Head of caudate nucleus (tissue), 42 donors: ENCODE measurements at places on chromosomes 4 and X.

GRCh38 chr4:128463006-128463405 is 175.4 kb upstream of the PGRMC2 start:
- no peak for DNase-seq

GRCh38 chrX:37378404-37378803 is 29.2 kb downstream of the PRRG1 start:
- no peak for DNase-seq

GRCh38 chr4:78022517-78022916 is 34.6 kb upstream of the FRAS1 start:
- DNase-seq, result no peak

GRCh38 chrX:73765776-73766430 is 202.9 kb downstream of the CHIC1 start:
- DNase-seq, result no peak

GRCh38 chr4:80202190-80202711 is 4.9 kb downstream of the PRDM8 start:
- DNase-seq, result peak; percentile 81

- no peak for DNase-seq
Observed at GRCh38 chr4:76737180-76737579, 160.8 kb downstream of the SOWAHB start.

DNA sequence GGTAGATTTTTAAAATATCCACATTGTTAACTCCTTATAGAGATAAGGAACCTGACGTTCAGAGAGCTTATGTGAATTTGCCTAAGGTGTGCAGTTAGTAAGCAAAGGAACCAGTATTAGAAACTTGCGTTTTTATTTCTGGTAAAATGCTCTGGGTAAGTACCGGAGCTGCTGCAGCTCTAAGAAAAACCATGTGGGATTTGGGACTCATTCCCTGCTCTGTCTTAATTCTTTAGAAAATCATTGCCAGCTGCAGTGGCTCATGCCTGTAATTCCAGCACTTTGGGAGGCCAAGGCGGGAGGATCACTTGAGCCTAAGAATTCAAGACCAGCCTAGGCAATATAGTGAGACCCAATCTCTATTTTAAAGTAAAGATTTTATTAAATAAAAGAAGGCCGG is 5.8 kb downstream of the CCKAR start:
- no peak for DNase-seq

- no peak for DNase-seq
Observed at GRCh38 chrX:132393992-132394391, 94.8 kb downstream of the MBNL3 start.

DNA sequence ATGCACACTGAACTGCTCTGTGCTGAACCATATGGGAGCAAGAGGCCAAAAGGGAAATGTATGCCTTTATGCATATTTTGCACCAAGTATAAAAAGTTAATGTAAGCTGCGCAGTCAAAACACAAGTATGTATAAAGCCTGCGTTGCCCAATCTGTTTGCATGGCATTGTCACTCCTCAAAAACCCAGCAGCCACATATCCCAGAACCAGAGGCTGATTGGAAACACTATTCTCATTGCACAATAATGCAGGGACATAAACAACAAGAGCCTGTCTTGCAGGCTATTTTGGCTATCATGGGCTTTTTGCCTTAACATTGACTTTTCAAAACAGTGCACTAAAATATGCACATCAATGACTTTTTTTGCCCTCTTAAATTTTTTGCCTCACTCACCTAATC is 5.1 kb upstream of the ASB9 start:
- DNase-seq, result no peak
